Large intestine (tissue), 12 donors: ENCODE measurements at places on chromosomes 2 and 18. TPM values are rescaled to one million over a fixed set of nuclear protein-coding genes. Genes with fewer than 3 reads are reported as not detected.

GRCh38 chr2:140257692-140258300 is 1477.6 kb upstream of the NXPH2 start:
- DNase-seq = no peak

GRCh38 chr2:19020144-19021099 is 338.0 kb downstream of the OSR1 start:
- DNase-seq = no peak

GRCh38 chr18:79797518-79798345 is at the start of gene KCNG2:
Gene KCNG2, plus strand, starts transcription at chr18:79797938. Its CDS starts 65,730 bp downstream, at chr18:79863668.
- DNase-seq = no peak

GRCh38 chr2:170905864-170906263 is 23.2 kb upstream of the GORASP2 start:
- DNase-seq = no peak

DNA sequence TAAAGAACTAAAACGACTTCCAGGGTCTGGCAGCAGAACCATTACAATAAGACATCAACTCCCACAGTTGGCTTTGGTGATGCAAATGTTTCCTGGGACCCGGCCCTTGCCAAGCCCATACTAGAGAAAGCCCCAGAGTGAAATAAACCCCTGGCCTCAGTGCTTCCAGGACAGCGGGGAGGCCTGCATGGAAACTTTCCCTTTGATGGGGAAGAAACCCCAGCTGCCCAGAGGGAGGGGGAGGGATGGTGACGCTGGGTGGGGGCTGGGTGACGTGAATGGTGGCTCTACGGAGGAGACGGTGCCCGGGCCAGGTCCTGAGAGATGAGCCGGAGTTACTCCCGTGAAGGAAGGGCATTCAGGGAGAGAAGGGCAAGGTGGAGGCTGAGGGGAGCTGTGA is 27.5 kb downstream of the INHBB start:
- no peak for DNase-seq

DNA sequence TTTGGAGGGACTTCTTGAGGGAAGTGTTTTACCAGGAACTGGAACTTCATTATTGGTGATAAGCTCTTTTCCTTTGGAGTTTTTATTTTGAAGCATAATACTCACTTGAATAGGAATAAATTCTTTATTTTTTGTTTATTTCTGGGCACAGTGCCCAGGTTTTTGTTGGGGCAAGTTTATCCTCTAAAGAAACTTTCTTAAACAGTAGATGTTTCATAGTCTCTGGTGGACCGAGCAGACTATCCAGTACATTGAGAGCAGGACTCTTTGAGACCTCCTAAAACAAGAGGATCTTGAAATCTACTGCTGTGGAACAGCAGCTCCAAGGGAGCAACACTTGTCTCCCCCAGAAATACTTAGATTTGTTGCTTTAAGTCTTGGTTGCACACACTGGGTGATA is 109.4 kb downstream of the PARD3B start:
- DNase-seq = no peak

DNA sequence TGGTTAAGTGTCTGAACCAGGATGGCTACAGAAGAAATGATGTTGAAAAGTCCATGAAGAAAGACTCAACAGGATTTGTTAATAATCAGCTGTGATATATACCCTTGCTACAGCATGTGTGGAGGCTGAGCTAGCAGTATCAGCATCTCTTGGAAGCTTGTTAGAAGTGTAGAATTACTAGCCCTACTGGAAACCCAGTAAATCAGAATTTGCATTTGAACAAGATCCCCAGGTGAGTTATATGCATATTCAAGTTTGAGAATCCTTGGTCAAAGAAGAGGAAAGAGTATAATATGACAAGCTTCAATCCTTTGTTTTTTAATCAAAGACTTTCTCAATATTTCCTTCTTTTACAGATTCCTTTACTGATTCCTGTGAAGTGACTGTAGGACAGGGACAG is 109.0 kb upstream of the KCNJ3 start:
- DNase-seq = no peak

- no peak for DNase-seq
Measured at GRCh38 chr18:1104181-1104881, 199.7 kb downstream of the ADCYAP1 start.

DNA sequence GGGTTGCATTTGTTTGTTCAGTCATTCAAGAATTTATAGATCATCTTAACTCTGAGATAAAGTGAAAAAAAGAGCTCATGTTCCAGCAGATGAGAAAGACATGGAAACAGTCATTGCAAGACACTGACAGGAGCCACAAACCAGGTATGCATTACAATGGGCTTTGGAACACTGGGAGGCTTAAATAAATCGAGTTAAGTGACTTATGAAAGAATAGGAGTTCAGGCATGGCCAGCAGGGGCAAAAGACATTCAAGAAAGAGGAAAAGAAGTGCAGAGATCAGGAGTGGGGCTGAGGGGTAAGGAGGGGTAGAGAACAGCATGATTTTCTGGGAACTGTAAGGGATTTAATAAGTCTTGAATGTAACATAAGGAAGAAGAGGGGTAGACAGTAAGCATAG is 121.2 kb upstream of the EPC2 start:
- DNase-seq = no peak

DNA sequence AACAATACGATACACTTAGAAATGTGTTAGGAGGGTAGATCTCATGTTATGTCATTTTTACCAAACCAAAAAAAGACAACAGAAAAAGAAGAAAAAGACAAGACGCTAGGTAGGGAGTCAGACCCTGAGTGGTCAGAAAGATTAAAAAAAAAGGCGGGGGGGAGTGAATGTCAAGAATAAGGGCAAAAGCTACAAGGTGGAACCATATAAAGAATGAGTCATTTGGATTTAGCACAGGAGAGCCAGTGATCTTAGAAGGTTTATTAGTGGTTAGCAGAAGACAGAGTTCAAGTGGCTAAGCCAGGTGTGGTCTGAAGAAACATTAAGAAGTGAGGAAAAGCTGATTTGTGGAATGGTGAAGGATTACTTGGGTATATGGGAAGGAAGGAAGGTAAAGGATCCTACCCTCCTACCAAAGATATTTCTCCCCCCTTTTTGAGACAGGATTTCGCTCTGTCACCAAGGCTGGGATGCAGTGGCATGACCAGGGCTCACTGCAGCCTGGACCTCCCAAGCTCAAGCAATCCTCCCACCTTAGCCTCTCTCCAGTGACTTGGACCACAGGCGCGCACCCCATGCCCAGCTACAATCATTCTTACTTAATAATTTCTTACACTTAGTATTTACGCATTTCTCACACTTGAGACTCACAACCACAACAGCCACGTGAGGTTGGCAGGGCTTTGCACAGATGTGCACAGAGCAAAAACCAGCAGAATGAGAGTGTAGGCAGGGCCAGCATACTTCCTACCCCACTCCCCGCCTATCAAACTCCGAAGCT is 2.6 kb downstream of the DSC2 start:
- DNase-seq = peak; percentile 89

DNA sequence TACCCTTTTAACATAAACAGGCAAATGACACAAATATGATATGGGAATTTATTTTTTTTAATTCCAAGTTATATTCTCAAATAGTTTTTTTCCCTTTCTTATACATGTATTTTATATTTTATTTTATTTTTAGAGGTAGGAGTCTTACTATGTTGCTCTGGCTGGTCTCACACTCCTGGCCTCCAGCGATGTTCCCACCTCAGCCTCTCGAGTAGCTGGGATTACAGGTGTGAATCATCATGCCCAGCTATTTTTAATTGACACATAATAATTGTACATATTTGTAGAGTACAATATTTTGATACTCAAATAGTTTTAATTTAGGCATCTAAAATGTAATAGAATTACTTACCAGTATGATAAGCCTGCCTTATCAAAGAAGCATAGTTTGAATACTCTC is 12.2 kb downstream of the BAZ2B start:
- DNase-seq = no peak

DNA sequence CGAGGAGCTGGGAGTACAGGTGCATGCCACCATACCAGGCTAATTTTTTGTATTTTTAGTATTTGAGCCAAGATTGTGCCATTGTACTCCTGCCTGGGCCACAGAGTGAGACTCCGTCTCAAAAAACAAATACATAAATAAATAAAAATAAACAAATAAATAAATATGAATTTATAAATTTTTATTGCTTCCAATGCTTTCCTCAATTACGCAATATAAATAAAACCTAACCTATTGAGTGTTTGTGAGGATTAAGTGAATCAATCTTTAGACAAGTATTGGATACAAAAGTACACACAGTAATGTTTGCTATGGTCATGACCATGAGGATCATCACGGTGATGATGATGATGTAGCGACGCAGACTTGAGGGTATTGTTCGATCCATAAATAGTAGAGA is 257.4 kb downstream of the ASXL3 start:
- no peak for DNase-seq

DNA sequence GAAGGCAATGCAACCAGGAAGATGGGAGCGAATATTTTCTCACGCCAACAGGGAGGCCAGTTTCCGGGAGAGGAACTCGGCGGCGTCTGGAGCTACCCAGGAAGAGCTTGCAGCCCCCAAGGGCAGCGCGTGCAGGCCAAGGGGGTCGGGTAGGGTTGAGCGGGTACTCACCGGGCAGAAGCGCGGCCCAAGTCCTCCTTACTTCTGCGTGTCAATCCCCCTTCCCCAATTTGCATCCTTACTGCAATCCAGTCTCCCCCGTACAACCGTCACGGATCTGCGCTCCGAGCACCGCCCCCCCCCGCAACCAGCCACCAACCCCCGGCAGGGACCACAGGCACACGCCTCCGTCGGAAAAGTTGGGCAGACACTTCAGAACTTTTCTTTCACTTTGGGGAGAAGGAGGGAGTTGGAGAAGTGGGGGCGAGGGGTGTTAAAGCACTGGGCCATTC is 1.3 kb downstream of the ATP8B1 start:
- peak; percentile 73 for DNase-seq

- no peak for DNase-seq
Measured at GRCh38 chr2:232341061-232341738, 37.4 kb upstream of the ALPP start.

DNA sequence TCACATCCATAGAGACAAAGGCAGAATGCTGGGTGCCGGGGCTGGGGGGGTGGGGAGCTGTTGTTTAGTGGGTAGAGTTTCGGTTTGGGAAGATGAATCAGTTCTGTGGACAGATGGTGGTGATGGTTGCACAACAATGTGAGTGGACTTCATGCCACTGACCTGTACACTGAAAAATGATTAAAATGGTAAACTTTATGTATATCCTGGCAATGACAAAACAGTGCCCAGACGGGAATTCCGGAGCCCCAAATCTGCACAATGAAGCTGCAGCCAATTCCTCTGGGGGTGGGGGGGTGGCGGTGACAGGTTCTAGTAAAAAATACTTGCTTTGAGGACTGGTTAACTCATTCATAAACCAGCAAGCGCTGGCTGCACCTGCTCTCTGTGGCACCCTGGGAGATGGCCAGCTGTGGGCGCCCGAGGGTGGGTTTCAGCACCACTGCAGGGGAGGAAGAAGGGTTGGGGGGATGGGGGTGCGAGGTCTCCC is 81.8 kb upstream of the HPCAL1 start:
- no peak for DNase-seq

DNA sequence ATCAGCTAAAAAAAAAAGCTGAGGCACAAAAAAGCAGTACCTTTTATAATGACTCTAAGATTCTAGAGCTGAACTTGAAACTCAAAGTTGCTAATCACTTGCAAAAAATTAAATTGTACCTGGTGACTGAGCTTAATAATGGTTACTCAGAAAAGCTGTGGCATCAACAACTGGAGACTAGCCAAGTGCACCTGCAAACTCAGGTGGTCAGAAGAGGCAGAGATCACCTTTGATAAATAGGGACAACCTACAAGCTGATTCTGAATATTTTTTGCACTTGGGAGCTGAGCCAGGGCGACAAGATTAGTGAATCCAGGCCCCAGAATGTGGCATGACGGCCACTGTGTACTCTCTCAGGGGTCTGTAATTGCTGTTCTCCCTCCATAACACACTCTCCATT is 3.0 kb downstream of the ABHD3 start:
- DNase-seq = peak; percentile 57

GRCh38 chr2:8752385-8752784 is 70.5 kb downstream of the ID2 start:
- no peak for DNase-seq

- no peak for DNase-seq
Measured at GRCh38 chr2:11097038-11097720, 58.1 kb upstream of the SLC66A3 start.

FER1L5 gene
- 1.2 TPM for polyA plus RNA-seq

SEPTIN2 gene
- 354 TPM for polyA plus RNA-seq

CHST9 gene
- 11.1 TPM for polyA plus RNA-seq

AGFG1 gene
- 113 TPM for polyA plus RNA-seq

TSPYL6 gene
- 0.06 TPM for polyA plus RNA-seq

NLRC4 gene
- polyA plus RNA-seq = 1.4 TPM

MROH2A gene
- 0.16 TPM for polyA plus RNA-seq

SP140 gene
- polyA plus RNA-seq = 2.2 TPM

TTC32 gene
- 24.0 TPM for polyA plus RNA-seq

TRABD2A gene
- 18.0 TPM for polyA plus RNA-seq
